ENCODE measurements at places on chromosomes 13 and 19.

DNA sequence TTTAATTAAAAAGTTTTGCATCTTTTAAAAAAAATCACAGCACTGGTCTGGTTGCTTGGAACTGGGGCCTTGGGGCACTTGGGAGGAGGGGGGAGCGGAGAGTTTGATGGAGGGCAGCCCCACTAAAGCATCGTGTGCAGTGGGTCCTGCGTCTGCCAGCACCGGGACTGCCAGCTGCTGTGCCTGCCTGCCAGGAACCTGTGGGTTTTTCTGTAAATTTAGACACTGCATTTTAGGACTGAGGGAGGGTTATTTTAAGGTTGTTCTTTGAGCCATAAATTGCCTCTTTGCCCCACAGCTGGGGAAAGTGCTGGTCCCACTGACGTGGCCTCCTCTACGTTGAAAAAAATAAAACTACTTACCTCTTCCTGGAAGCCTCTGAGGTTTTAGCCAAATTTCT, 2.9 kb downstream of the KLF2 start:
- DNase-seq, result no peak

GRCh38 chr13:50866817-50867636, 23.5 kb upstream of the DLEU7 start:
- no peak for DNase-seq

DNA sequence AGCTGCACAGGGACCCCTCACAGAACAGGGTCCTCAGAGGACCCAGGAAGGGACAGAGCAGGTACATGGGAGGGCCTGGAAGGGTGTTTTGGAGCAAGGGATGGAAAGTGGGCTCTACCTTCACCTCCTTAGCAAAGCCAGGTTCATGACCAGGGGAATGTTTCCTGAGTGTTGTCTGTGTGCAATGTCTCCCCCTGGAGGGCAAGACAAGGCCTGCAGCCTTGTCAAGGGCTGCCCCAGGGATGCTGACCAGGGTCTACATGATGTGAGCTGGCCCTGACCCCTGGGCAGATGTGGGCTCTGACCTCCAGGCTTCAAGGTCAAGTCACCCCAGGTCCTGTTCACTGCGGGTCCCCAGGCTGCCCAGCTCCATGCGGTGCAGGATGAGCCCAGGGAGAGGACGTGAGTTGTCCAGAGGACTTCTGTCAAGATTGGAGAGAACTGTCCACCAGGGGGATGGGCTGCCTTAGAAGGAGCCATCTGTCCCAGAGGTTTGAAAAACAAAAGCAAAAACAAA, 1.0 kb upstream of the CEACAM1 start:
- DNase-seq, result no peak

DNA sequence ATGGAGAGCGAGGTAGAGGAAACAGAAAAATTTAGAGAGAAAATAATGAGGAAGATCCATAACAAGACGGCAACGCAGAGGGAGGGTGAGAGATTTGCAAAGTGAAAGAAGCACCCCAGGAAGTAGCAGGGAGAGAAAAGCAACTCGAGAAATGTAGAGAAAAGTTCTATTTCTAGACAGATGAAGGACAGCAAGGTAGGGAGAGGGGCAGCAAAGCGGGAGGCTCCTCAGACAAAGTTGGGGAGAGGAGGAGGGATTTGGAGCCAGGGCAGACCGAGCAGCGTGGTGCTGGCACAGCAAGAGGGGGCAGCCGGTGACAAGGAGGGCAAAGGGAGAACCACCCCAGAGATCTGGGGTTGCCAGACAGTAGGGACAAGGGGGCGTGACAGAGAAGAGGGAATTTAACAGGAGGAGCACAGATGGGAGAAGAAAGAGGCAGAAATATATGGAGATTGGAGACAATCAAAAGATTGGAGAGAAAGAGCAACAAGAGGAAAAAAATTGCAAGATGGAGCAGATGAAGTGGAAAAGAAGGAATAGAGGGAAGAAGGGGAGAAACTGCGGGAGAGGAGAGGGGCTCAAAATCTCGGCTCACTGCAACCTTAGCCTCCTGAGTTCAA, 989 bp downstream of the ZNF766 start:
- no peak for DNase-seq

DNA sequence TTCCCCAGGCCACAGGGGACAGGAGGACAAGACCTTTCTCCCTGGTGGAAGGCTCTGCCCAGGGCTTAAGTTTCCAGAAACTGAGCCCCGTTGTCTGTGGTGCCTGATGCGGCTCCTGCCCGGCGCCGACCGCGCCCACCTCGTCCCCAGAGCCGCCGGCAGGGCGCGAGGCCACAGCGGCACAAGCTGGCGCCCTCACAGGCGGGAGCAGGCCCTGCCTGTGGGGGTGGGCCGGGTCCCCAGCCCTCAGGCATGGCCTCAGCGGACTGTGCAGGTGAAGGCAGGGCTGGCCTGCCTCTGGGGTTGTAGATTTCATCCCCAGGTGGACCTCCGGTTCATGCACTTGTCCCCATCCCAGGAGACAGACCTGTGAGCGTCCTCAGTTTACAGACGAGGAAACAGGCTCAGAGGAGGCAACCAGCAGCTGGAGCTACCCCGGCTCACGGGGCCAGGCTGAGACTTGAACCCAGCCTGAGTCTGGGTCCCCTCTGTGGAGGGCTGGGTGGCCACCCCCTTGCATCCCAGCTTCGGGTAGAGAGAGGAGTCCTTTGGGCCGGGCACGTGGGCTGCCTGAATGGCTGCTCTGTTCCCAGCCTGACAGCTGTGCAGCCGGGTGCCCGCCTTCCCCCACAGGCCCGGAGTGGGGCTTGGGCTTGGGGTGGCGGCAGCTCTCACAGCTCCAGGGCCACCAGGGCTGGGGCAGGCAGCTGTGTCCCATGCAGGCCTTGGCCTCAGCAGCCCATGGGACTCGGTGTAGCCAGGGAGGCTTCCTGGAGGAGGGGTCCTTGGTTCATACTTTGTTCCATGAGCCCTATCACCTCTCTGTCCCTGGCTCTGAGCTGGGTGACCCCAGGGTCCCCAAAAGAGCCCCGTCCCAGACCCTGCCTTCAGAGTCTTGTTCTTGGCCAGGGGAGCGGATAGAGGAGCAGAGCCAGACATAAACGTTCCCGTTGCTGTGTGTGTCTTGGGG, 26.8 kb downstream of the PIAS4 start:
- DNase-seq, result no peak

- no peak for DNase-seq
These were observed 156.4 kb downstream of the KCTD15 start for GRCh38 chr19:33953023-33953422.

- no peak for DNase-seq
These were observed 3.3 kb downstream of the DOT1L start for GRCh38 chr19:2166741-2167738.

DNA sequence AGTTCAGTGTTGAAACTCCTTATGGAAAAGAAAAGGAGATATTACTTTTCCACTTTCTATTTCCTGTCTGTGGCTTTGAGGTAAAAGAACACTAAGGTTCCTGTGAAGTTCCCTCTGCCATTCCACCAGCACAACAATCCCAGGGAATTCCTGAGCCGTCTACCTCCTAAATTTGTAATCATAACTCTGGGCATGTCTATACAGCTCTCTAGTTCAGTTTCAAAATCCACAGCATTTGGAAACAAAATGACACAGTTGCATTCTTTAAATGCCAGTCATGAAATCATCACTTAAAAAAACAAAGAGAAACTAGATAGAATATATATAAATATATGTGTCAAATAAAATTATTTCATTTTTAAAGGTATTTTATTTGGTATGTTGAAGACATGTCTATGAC, 9.0 kb upstream of the THSD1 start:
- no peak for DNase-seq

- DNase-seq, result no peak
These were observed 22.4 kb upstream of the QTRT1 start for GRCh38 chr19:10678813-10679212.

DNA sequence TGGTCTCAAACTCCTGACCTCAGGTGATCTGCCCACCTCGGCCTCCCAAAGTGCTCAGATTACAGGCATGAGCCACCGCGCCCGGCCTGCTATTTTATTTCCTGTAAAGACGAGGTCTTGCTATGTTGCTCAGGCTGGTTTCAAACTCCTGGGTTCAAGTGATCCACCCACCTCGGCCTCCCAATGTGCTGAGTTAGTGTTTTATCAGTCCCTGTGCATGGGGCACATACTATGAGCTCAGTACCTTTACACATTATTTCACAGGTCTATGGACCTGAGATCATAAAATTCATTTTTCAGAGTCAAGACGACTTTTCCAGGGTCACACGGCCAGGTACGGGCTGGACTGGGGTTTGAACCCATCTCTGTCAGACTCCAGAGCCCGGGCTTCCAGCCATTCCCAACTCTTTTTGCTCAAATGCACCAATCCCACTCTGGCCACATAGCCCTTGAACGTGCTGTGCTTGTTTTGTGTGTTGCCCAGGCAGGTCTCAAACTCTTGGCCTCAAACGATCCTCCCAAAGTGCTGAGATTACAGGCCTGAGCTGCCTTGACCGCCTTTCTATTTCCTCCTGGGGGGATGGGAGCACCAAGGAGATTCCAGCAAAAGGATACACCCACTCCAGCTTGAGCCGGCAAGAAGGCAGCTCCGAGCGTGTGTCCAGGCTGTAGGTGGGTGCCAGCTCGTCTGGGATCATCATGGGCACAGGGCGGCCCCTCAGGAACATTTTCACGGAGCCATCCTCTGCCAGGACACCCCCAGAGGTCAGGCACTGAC, 1.1 kb downstream of the EML2 start:
- no peak for DNase-seq

- no peak for DNase-seq
These were observed 7.0 kb upstream of the EDNRB start for GRCh38 chr13:77925616-77926015.

DNA sequence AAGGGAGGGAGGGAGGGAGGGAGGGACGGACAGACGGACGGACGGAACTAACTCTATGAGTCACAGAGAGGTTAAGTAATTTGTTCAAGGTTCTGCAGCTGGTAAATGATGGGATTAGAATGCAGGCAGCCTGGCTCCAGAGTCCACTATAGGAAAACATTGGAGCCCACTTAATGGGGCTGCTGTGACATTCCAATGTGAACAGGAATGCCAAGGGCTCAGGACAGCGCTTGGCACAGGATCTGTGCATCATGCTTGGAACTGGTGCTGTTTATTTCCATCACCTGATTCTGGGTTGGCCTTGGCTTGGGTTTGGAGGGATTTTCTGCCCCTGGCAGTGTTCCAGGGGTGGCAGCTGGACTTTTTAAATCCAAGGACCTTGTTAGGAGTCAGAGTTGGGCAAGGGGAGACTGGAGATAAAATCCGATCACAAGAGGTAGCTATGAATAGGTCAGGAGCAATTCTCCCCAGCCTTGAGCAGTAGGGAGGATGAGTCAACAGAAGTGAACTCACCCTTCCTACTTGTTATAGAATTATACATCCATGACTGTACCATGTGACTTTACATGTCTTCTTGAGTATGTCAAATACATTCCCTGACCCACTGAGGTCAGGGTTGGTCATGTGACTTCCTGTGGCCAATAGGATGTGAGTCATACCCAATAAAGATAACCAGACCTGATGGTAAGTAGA, 7.8 kb upstream of the HIF3A start:
- DNase-seq, result no peak

DNA sequence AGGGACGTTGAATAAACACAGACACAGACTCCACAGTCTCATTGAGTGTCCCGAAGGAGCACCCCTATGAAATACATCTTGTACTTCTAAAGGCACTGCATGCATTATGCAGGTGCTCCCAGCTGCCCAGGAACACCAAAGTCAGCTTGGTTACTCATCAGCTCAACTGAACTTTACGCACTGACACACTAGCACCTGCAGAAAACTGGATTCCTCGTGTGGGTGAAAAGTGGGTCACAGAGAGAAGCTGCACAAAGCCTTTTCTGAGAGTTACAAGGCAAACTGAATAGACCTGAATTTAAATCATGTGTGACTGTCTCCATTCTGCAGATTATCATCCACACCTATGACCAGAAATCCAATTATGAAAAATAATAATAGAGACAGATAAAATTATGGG, 527.5 kb upstream of the NBEA start:
- no peak for DNase-seq

Measured in NCI-H1048 (cell line).